ENCODE measurements at places on chromosomes 1 and 21.
A peak's percentile ranks its signal among the peaks of the same experiment; 100 is the strongest.

GRCh38 chr1:211566431-211567025, 12.4 kb downstream of the SLC30A1 start:
- DNase-seq: no peak

- DNase-seq: no peak
Measured at GRCh38 chr1:41353744-41354143, 7.5 kb upstream of the FOXO6 start.

- DNase-seq: no peak
Measured at GRCh38 chr21:14752345-14752909, 206.3 kb upstream of the SAMSN1 start.

GRCh38 chr1:237031480-237031879, 10.5 kb upstream of the RYR2 start:
- no peak for DNase-seq

GRCh38 chr21:44370027-44370735, 16.8 kb downstream of the TRPM2 start:
- no peak for DNase-seq

- DNase-seq: no peak
Measured at GRCh38 chr1:25581764-25582163, 34.8 kb upstream of the MAN1C1 start.

GRCh38 chr21:45283611-45284455, 3.9 kb downstream of the POFUT2 start:
- DNase-seq: no peak

GRCh38 chr1:5682626-5683225, 309.5 kb downstream of the NPHP4 start:
- no peak for DNase-seq

DNA sequence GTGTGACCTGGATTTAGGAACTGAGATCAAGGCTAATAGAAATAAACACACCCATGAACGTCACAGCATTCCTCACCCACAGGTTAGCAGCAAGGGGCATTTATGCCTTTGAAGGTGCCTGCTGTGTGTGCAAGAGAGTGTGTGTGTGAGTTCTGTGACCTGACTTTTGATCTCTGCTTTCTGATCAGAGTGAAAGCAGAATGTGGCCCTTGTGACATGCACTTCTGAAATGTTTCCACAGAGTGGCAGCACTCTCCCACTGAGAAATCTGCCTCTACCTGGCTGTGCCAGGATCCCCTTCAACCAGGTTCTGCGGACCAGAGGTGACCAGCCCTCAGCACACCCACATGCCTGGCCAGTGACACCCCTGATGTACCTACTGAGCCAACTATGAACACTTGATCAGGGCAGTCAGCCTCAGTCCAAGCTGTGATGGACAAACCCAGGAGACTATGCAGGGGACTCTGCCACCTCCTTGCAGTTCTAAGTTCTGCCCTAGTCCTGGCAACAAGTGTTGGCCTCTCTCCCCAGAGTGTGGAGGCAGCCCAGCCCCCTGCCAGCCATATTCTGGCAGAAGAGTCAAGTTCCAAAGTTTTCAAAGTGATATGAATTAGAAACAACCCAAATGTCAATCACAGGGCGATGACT, 41.0 kb downstream of the RXRG start:
- DNase-seq: peak; percentile 9

DNA sequence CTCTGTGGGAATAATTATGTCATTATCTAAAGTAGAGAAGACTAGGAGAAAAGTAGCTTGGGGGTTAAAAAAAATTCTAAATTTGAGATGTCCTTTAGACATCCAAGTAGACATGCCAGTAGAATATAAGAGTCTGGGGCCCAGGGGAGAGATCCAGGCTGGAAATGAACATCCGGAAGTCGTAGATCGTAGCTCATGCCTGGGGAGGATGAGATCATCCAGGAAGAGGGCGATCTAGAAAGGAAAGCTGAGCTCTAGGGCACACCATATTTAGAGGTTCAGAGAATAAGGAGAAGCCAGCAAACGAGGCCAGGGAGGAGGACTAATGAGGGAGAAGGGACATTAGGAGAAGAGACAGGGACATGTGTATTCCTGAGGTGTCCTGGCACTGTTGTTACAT, 12.2 kb downstream of the NGF start:
- no peak for DNase-seq

GRCh38 chr1:53071167-53071865, 9.3 kb downstream of the PODN start:
- DNase-seq: no peak

GRCh38 chr1:155697046-155697445, 8.2 kb downstream of the DAP3 start:
- DNase-seq: no peak

GRCh38 chr1:198633675-198634121, 5.1 kb upstream of the PTPRC start:
- no peak for DNase-seq

- no peak for DNase-seq
Measured at GRCh38 chr1:173050865-173051264, at the start of gene TNFSF18. Gene TNFSF18 (minus strand): TSS chr1:173050941. CDS start chr1:173050896, 45 bp downstream.

Data from T-helper 2 cell treated with Interferon-gamma antibody and Interleukin-4, amounts not matched to agents 5 μg/mL and 100 μg/mL, for 36 hours (primary cell).